Activated naive CD8-positive, alpha-beta T cell treated with anti-CD3 and anti-CD28 coated beads, Interleukin-2, amount 50 U/mL, for 24 hours (primary cell): ENCODE measurements at places on chromosomes 2 and 18.

DNA sequence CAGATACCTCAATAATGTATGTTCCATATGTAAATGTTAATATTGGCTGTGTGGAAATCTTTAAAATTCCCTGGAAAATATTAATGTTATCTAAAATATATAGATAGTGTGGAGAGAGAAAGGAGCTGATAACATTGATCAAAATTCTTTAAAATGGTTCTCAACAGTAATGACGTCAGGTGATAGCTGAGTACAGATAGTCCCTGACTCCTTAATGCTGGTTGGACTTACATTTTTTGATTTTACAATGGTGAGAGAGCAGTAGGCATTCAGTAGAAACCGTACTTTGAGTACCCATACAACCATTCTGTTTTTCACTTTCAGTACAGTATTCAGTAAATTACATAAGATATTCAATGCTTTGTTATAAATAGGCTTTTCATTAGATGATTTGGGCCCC lies 146.6 kb downstream of the GALNT3 start:
- DNase-seq, result no peak

DNA sequence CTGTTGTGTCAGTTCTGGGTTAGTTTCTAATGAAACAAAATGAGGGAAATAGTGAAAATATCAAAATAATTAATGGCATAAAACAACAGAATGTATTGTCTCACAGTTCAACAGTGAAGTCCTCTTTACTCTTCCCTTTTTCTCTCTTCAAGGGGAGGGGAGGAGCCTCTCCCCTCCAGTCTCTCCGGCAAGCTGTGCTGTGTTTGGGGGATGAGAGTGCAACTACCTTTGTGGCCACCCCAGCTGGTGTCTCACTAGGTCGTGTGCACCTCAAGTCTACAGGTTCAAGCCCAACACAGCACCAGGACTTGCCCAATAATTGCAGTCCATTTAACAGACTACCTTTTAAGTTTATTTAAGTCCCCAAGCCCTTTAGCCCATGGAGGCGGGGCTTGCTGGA lies 271.7 kb upstream of the DOK6 start:
- no peak for DNase-seq

DNA sequence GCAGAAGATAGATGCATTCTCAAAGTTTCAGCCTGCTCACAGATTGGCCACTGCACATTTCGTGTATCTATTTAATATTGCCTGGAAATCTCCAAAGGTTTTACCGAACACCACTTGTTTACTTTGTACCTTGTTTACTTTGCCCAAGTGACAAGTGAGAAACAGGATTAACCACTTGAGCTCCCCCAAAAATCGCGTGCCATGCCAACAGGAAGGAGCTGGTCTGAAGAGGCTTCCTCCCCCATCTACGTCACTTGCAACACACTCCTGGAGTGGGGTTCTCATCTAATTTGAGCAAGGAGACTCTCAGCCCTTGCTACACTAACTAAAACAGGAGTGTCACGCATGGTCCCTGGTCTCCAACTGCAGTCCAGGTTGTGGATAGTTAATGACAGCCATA lies 212.5 kb upstream of the TMEM200C start:
- no peak for DNase-seq

DNA sequence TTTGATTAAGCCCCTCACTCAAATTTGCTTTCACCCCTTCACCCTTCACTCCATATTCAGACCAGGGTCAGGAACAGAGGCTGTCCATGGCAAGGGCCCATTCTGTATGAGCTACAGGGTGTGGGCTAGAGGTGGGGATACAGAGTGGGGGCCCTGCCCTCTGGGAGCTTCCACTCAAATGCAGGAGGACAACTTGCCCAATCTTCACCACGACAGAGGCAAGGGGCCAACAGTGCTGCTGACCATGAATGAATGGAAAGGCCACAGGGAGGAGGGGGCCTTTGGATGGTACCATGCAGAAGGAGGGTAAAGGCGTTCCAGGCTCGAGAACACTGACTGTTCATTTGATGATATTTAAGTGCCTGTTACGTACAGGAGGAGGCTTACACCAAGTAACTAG lies 22.8 kb downstream of the ADRA2B start:
- DNase-seq, result no peak

- DNase-seq, result no peak
Observed at GRCh38 chr18:46632401-46633071, 24.5 kb downstream of the LOXHD1 start.

GRCh38 chr18:70229639-70230038 lies 24.2 kb upstream of the RTTN start:
- no peak for DNase-seq

GRCh38 chr2:111066062-111066593 lies 54.6 kb upstream of the BCL2L11 start:
- DNase-seq, result no peak

GRCh38 chr2:196971574-196972279 lies 45.2 kb upstream of the PGAP1 start:
- DNase-seq, result no peak
